Cerebellar nuclear complex (tissue), 1 donor: ENCODE measurements at places on chromosomes 3 and 15.

GRCh38 chr15:89015412-89016097 lies 72.7 kb upstream of the ABHD2 start:
- no peak for DNase-seq

- no peak for DNase-seq
Measured at GRCh38 chr3:18892047-18892446, 256.3 kb upstream of the KCNH8 start.

GRCh38 chr3:71465371-71466036 lies 118.0 kb downstream of the FOXP1 start:
- DNase-seq = no peak

GRCh38 chr3:150239766-150240165 lies 168.3 kb upstream of the TSC22D2 start:
- DNase-seq = no peak

DNA sequence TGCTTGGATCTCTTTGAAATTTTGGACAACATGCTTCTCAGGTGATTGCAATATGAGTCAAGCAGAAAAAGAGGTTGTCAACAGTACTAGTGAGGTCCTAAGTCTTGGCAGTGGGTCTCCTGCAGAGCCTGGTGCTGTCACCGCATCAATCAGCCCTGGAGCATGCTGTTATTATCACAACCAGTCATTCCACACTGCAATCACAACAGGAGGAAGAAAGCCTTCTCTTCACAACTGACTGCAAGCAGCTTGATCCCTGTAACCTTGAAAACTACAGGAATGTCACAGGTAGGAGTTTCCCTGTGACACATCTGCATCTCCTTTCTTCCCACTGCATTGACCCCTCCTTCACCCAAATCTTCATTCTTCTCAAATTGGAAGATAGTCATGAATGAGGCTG lies 451.1 kb upstream of the ATP11B start:
- no peak for DNase-seq

- DNase-seq = no peak
Measured at GRCh38 chr3:127044996-127045395, 62.1 kb downstream of the PLXNA1 start.

DNA sequence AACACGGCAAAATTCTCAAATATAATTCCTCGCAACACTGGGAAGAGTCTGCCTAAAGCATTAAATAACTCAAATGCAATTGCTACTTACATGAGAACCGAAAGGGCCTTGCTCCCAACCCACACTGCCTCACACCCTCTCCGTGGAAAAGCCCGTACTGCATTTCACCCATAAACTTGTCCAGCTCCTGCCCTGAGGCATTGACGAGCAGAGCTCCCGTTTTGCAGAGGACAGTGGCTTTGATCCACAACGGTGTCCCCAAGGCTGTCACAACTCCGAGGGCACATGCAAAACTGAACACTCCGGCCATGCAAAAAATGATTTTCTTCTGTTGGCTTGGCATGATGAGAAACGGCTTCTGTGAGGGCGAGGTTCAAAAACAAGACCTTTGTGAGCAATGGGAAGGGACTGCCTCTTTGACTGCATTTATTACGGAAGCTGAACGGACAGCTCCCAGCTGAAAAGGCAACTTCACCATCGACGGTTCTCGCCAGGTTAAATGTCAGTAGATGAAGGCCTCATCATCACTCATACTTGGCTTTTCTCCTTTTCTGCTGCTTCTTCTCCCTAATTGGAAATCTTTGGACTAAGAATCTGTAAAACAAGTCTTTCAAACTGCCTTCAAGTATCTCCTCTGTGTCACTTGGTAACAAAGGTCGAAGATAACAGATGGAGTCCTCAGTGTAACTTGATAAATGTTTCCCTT lies at the start of gene CLRN1:
TSS of gene CLRN1 (minus strand) at position 362 of the 706 bp plus-strand sequence. CDS start at position 343, 19 bp downstream.
- DNase-seq = no peak

DNA sequence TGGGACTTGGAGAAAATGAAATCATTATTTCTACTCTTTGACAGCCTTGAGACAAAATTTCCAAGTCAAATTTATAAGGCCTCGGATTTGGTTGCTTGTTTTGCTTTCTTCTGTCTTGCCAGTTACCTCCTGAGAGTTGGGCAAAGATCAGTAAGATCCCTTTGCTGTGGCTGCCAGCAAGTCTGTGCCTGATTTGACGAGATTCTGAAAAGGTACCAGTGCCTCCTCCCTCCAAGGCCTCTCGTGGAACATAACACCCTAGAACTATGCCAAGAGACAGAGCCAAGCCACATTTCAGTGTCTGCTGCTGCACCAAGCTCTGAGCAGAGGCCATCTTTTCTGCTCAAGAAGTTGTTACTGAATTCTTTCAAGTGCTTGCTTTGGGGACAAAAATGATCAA lies 61.0 kb downstream of the GTPBP8 start:
- DNase-seq = no peak

DNA sequence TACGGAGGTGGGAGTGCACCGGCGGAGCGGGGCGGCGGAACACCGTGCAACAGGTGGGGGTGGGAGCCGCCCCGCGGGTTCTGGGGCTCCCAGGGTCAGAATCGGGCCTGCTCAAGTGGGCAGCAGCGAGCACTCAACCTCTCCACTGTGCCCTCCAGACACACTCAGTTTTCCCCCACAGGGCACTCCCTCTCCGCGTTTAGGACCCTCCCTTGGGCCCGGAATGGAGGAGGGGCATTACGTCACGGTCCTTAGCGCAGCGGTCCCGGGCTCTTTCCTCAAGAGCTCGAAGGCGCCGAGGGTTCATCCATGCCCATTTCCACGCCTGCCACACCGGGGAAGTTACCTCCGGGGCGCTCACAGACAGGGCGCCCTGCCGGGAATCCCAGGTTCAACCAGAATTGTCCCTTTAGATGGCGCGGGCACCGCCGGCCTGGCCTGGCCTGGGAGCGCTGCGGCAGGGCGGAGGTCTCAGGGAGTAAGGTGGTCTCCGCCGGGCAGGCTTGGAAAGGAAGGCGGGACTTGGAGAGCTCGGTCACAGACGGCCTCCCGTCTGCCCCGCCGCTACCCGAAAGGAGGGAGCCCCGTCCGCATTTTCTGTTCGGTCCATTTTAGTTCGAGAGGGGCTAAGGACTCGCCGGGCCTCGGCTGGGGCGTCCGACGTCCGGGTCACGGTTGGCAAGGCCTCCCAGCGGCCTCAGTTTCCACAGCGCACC lies 5.1 kb downstream of the RNU6-1 start:
- no peak for DNase-seq

- DNase-seq = no peak
Measured at GRCh38 chr15:41557673-41558399, 1.2 kb upstream of the TYRO3 start.

GRCh38 chr3:14532691-14533456 lies 7.3 kb downstream of the GRIP2 start:
- no peak for DNase-seq
